ENCODE measurements at places on chromosomes 3 and 15.

DNA sequence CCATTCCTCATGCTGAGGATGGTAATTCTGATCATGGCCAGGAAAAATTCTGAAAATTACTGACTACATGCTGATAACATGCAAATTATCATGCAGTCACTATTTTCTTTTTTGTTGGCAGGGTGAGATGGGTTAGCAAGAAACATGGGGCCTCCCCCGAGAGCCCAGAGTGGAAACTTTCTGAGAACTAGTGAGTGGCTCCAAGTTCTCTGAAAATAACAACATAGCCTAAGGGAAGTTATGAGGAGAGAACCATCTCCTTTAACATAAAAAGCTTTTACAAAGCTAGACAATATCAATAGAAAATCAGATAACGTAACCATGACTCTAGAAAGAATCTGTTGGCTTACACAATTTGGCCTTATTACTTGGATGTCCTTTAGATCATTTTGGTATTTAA, 254.2 kb downstream of the PLOD2 start:
- DNase-seq, result no peak

DNA sequence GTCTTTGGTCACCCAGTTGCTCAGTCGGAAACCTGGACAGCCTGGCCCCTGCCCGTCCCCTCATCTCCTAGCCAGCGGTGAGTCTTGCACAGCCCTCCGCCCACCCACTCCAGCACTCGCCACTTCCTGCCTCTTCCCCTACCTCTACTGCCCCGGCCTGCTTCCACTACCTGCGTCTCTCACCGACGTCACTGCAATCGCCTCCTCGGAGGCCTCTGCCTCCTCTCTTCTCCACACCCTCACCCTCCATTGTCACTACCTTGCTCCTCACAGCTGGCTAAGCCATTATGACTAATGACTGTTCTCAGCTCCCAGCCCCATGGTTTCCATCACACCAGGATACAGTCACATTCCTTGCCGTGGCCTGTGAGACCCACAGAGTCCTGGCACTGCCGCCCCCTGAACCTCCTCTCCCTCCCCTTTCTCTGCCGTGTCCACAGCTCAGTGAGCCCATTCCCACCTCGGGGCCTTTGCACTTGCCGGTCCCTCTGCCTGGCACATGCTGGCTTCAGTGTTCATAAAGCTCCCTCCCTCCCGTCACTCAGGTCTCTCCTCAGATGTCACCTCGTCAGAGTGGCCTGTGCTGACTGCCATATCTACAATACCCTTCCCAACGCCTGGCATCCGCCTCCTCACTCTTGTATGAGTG, 104.8 kb downstream of the FBLN2 start:
- DNase-seq, result no peak

GRCh38 chr15:62482785-62483429, 317.8 kb upstream of the C2CD4B start:
- DNase-seq, result no peak

- no peak for DNase-seq
Measured at GRCh38 chr3:52763466-52763865, 7.3 kb downstream of the NEK4 start.

- DNase-seq, result no peak
Measured at GRCh38 chr3:170826047-170826446, 43.9 kb downstream of the RPL22L1 start.
